ENCODE measurements at places on chromosomes 7 and 10. TPM values are rescaled to one million over a fixed set of nuclear protein-coding genes. Genes with fewer than 3 reads are reported as not detected.

DNA sequence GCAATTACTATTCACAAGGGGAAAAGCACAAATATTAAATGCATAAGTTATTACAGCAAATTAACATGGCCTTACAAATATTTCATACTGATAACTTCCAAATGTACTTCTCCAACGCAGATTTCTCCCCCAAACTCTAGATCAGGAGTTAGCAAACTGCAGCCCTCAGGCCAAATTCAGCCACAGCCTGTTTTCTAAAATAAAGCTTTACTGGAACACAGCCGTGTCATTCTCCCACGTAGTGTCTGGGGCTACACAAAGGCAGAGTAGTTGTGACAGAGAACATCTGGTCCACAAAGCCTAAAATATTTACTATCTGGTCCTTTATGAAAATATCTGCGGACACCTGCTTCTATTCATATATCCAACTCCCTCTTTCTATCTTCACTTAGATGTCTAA lies 151.8 kb upstream of the AHR start:
- no peak for DNase-seq

- DNase-seq: no peak
Observed at GRCh38 chr7:91814189-91814588, 66.3 kb downstream of the MTERF1 start.

GRCh38 chr10:78302739-78302988 lies 269.0 kb downstream of the RPS24 start:
- no peak for DNase-seq

Gene MDFIC
- 86.2 TPM for total RNA-seq

Data from omental fat pad (tissue), 4 donors.